HEK293T (cell line): ENCODE measurements at places on chromosomes 16 and 17.

- no peak for DNase-seq
These were observed 242.3 kb downstream of the SOX9 start for GRCh38 chr17:72363089-72363610.

GRCh38 chr16:64522548-64522947 lies 599.3 kb downstream of the CDH11 start:
- DNase-seq: no peak

DNA sequence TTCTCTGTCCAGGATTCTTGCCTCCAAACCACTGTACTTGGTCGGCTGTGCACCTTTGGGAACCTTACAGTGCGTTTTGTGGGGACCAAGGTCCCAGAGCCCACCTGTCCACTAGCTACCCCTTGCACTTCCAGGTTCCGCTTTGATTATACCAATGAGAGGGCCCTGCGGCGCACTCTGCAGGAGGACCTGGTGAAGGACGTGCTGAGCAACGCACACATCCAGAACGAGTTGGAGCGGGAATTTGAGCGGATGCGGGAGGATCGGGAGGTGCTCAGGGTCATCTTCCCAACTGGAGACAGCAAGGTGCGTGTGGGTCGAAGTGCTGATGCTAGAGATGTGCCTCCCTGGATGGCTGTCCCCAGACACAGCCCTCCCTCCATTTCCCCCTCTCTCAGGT lies 18.8 kb downstream of the POLR2A start:
- no peak for DNase-seq

DNA sequence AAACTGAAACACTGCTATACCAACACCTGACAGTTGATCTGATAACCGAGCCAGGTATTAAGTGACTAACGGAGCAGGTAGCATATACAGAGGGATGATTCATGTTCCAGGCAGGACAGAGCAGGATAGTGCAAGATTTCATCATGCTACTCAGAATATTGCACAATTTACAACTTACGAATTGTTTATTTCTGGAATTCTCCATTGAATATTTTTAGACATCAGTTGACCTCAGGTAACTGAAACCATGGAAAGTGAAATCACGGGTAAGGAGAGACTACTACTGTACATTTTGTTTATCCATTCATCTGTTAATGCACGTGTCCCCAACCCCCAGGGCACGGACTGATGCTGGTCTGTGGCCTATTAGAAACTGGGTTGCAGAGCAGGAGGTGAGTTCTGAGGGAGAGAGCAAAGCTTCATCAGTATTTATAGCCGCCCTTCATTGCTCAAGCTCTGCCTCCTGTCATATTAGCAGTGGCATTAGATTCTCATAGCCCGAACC lies 14.5 kb upstream of the PPM1E start:
- no peak for DNase-seq

DNA sequence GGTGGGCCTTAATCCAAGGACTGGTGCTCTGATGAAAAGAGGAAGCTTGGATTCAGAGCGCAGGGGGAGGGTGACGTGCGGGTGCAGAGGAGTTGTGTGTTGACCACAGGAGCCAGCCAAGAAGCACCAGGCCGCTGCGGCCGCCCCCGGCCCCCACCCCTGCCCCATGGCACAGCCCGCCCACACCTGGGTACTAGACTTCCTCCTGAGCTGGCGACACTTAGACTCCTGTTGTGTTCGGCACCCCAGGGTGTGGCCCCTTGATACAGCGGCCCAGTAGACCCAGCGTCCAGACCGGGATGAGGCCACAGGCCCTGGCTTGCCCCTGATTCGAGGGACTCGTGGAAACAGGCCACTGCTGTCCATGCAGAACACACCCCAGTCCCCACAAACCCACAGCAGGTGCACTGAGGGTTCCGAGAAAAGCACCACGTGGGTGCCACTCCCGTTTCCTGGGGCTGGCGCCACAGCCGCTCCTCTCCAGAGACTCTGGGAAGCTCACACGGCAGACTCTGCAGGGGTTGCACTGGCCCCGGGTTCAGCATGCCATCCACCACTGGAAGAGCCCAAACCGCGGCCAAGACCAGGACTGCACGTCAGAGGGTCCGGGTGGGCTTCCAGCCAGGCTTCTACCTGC lies 5.7 kb upstream of the SNAI3 start:
- no peak for DNase-seq

- no peak for DNase-seq
These were observed 122.0 kb downstream of the METRNL start for GRCh38 chr17:83201206-83202001.

DNA sequence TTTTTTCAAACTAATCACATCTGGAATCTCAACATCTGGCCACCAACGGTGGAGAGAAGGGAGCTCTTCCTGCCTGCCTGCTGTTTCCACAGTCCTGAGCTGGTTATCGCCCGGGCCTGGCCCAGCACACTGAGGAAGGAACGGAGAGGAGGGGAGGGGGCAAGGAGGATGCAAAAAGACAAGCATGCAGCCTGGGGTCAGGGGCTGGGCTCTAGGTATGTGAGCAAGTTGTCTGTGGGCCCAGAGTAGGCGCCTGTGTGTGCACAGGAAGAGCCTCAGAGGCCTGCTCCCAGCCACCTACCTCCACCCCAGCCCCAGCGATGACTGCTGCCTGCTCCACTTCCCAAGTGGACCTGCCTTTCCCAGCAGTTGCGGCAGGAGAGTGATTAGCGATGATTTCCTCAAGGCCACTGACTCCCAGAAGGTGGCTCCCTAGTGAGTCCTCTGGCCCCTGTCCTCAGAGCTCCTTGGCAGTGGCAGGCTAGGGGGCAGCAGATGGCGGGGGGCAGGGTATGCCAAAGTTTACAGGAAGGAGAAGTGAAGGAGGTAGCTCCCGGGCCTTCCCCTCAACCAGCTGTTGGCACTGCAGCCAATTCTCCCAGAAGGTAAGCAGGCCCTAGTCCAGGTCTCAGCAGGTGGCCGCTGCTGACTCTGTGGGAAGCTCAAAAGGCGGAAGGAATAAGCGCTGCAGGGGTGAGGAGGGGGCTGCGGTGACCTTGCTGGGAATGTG lies 27.0 kb upstream of the RASD1 start:
- no peak for DNase-seq

DNA sequence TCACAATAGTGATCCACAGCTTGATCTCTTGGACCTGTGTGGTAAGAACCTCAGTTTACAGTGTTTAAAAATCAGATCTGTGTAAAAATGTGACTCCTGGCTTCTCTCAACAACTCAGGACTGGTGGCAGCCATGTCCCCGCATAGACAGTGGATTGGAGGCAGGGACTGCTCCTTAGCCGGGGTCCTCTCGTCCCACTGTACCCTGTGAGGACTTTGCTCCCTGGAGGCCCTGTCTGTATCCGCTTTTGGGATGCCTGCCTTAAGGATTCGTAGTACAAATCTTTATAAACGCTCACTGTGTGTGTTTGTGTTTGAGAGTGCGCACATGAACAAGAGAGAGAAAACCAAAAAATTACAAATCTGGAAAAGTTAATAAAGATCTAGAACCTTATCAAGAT lies 142.5 kb downstream of the SNX29 start:
- no peak for DNase-seq

GRCh38 chr16:16018705-16019104 lies 69.3 kb downstream of the ABCC1 start:
- DNase-seq: no peak

DNA sequence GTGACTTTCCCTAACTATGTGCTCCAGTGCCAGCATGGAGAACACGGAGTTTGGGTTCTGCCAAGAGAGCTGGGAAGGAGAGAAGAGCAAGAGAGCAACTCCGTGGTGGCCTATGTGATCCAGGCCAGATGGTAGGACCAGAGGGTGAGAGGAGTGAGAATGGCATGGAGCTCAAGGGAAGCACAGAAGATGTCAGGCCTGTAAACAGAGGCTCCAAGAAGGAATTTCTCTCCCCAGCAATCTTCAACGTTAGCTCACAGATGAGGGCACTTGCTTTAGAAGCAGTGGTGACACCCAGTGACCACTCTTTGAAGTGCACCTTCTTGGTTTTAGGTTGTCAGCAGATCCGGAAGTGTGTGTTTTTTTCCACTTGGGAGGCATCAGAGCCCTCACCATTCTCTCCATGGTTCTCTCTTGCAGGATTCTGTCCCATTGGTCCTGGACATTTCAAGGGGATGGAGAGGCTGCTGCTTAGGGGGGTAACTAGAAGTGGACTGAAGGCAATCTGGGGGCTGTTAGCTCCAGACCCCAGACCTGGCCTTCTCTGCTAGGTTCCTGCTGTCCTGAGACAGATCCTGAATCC lies 18.1 kb upstream of the TMEM98 start:
- peak; percentile 63 for DNase-seq

DNA sequence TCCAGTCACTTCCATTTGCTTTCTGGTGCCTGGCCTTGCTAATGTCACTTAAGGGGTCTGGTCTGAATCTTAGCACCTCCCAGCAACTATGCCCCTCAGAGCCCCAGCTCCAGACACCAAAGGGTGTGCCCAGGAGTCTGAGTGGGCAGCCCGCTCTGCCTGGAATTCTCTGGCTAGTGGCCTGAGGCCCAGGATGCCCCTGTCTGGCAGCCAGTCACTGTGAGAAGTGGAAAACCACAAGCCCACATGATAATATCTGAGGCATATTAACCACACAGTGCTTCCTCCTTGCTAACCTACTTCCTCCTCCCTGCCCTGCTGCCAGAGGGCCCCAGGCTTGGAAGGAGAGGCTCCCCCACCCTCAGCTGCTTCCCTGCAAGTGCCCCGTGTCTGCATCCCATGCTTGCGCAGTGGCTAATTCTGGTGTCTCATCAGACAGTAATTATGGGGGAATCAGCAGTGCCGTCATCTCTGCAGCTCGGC lies 14.0 kb downstream of the SRCIN1 start:
- no peak for DNase-seq

- peak; percentile 86 for DNase-seq
These were observed at the start of gene BCAR1 for GRCh38 chr16:75251280-75252048. BCAR1 (minus strand) TSS chr16:75251624; CDS start chr16:75251482, 142 bp downstream.

DNA sequence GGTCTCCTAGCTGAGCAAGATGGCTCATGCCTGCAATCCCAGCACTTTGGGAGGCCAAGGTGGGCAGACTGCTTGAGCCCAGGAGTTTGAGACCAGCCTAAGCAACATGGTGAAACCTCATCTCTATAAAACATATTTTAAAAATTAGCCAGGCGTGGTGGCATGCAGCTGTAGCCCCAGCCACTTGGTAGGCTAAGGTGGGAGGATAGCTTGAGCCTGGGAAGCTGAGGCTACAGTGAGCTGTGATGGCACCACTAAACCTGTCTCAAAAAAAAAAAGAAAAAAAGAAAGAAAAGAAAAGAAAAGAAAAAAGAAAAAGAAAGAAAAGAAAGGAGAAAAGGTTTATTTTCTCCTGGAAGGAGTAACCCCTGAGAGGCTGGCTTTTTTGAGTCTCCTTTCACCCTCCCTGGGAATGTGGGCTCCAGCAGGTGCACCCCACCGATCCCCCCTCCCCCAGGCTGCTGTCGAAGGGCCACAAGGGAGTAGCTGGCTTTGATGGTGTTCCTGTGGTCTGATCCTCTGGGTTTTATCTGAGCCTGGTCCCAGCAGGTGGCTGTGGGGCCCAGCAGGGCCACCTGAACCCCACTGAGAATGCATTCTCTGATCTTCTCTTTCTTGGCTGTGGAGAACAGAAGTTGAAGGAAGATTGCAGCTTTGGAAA lies 29.9 kb upstream of the TNRC6C start:
- DNase-seq: no peak

DNA sequence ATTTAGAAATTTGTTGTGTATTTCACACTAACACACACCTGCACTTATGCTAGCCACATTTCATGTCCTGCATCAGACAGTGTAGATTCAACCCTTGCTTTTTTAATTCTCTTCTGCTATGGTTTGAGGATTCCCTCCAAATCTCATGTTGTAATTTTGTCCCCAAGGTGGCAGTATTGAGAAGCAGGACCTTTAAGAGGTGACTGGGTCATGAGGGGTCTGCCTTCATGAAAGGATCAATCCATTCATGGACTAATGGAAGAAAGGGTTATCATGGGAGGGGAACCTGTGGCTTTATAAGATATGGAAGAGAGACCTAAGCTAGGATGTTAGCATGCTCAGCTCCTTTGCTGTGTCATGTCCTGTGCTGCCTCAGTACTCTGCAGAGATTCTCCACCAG lies 1032.2 kb downstream of the CDH11 start:
- no peak for DNase-seq

DNA sequence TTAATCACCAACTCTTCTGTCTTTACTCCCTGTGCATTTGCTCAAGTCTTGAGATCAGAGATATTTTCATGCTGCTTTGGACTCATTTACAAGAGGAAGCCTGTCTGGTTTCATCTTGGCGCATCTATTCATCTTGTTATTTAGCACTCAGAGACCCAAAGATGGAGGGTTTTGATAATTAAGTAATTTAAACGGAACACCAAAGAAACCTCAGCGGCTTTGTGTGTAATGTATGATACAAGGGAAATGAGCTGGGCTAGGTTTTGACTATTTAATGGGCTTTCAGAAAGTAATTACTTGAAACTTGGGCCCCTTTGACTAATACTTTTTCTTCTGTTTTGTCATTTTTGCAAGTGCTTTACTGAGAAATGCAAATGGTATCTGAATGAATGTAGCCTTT lies 66.2 kb upstream of the CACNG3 start:
- no peak for DNase-seq

- no peak for DNase-seq
These were observed 15.0 kb upstream of the NTN1 start for GRCh38 chr17:9006175-9006767.

DNA sequence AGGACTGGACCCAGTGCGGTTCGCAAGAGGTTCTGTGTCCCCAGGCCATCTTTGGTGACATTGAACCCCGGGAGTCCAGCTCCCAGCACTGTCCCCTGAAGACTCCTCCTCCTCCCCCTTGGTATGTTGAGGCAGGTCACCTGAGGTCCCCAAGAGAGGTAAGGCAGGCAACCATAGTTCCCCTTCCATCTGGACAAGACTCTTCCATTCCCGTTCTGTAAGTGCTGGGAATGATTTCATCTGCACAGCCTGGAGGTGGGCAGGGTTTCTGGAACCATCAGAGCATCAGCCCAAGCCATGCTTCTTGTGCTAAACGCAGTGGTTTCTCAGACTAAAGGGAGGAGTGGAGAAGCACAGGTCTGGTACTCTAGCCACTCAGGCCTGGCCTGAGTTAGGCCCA lies 24.9 kb downstream of the COPZ2 start:
- no peak for DNase-seq

DNA sequence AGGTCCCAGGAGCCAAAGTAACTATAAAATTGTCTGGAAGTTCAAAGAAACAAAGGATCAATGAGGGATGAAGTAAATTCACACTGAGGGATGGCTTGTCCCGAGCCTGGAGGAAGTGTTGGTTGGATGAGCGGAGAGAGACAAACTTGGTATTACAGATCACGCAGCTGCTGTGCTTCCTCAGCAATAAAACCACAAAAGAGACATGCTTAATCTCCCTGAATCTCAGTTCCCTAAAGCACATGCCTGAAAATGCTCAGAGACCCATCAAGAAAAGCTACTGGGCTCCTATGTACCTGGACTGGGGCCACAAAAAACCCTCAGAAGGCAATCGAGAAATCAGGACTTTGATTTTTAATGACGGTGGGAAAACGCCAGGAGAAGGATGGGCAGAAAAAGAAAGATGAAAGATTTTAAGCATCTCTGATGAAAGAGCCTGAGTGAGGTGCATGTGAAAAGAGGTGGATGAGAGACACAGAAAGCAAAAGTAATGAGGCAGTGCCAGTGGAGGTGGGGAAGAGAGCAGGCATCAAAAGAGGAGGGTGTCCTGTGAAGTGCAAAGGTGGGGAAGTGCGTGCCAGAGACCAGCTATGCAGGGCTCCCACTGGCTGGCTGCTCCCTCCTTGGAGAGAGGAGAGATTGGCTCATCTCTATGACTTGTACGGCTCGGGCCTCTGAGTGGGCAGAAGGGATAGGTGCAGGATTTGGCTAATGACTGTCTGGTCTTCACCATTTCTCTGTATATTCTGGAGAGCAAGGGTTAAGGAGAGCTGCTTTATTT lies 143.7 kb downstream of the ABCC12 start:
- DNase-seq: no peak

GRCh38 chr16:1771864-1772361 lies 570 bp upstream of the NME3 start:
- no peak for DNase-seq
